Stimulated activated CD4-positive, alpha-beta T cell treated with anti-CD3 and anti-CD28 coated beads, TNF-alpha, amount 100 ng/mL, for 1 hour (primary cell): ENCODE measurements at places on chromosomes 1 and 21.

DNA sequence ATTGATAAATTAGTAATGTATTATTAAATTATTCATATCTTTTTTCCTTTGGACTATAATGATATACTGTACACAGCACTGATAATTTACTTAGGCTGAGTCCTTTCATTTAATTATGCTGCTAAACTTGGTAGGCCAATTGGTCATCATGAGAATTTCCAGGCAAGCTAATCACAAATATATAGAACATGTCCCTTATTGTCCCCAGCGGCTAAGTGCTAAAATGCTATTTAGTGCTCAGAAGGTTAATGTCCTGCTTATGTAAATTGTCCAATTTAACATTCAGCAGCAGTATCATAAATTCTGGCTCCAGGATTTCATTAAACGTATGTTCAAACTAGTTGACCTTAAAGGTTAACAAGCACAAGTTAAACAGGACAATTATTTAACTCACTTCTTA lies 30.0 kb upstream of the RRP15 start:
- DNase-seq: no peak

DNA sequence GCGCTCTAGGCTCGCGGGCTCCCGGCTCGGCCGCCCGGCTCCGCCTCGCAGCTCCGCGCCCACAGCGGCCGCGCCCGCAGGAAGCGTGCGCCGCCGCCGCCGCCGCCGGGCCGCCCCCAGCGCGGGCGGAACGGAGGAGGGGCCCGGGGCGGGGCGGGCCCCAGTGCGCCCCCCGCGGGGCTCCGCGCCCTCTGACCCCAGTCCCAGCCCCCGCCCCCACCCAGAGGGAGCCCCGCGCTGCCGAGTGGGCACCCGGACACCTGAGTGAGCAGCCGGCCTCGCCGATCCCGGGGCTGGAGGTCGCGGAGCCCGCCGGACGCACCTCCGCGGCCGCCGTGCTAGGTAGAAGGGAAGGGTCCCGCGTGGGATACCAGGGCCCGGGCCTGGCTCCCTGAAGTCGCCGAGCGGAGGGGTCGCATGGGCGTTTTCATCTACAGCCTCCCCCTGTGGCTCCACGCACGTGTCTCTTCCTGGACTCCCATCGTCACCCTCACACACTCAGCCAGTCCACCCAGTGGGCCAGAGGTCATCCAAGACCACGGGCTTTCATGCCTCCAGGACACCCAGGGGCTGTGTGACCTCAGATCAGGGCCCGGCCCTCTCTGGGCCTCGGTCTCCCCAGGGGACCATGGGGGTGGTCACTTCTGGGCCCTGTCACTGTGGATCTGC lies at the start of gene SDC3:
TSS of gene SDC3 (minus strand) at position 63 of the 669 bp plus-strand sequence. CDS start 172 bp downstream, outside the sequence.
- DNase-seq: no peak

DNA sequence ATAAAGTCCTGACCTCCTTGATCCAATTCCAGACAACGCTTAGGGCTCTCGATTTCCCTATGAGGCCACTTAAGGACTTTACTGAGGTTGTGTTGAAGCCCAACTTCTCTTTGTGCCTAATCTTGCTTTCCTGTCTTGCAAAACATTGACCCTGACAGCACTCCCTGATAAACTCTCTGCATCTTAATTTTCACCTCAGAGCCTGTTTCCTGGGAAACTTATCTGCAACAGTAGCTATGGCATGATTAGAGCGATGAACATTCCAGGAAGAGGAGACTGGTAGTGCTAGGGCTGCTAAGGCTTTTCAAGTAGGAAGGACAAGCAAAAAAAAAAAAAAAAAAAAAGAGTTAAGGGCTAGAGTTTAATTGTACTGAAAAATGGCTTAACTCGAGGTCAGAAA lies 118.9 kb downstream of the RGS21 start:
- no peak for DNase-seq

DNA sequence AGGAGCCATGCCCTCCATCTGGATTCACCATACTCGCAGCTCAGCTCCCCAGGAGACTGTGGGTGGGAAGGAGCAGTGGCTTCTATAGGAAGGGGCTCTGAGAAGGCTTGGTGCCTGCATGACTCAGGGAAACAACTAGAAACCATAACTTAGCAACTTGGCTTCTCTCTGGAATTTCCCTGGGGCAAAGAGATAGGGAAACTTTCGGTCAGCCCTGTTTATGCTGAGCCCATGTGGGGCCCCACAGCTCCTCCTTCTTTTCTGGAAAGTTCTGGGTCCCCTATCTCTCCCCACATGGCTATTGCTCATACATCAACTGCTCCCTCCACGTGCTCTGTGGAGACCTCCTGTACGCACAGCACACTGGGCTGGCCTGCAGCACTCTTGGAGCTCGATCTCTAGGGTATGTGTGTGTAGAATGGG lies 39.3 kb downstream of the PLEKHA6 start:
- DNase-seq: no peak

DNA sequence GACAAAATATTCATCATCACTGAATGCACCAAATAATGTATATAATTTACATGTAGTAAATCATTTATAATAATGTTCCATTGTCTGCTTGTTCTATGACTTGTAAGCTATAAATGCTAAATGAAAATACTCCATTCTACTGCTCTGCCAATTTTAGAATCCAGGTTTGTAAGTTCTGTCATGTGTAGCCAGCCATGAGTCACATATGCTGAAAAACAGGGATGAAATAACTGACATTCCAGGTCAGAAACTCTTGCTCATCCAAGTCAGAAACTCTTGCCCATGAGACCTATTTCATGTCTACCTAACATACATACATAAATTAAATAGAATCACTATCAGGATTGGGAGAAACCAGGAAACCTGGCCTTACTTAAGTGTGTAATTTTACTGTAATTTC lies 95.6 kb downstream of the ASH1L start:
- DNase-seq: no peak

DNA sequence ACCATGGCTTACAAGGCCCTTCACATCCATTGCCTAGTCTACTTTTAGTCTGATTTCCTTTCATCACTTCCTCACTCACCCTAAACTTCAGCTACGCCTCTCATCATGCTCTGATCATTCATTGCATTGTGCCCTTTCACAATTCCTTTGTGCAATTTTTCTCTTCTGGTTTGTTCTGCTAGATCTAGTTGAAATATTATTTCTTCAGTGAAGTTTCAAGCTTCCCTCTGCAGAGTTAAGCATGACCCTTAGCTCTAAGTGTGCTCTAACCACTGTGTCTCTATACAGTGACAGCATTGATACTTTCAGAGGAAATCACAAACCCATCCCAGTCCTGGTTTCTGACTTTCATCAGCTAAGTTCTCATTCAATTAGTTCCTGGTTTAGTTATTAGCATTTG lies 166.1 kb downstream of the PLA2G4A start:
- no peak for DNase-seq

- DNase-seq: no peak
These were observed 17.6 kb upstream of the CCT8 start for GRCh38 chr21:29091033-29091432.

GRCh38 chr1:215891266-215892057 lies 324.4 kb downstream of the KCTD3 start:
- DNase-seq: no peak

DNA sequence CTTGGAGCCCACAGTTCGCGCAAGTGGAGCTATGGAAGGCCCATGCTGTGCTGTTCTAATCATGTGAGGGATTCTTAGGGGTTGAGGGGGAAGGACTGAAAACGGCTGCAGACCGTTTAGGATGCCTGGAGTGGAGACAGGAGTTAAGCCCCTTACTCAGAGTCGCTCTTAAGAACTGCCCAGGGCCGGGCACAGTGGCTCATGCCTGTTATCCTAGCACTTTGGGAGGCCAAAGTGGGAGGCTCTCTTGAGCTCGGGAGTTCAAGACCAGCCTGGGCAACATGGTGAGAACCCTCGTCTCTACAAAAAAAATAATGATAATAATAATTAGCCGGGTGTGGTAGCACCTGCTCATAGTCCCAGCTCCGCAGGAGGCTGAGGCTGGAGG lies 1.1 kb downstream of the ZNF672 start:
- DNase-seq: no peak

GRCh38 chr1:34162852-34163766 lies 1.9 kb downstream of the CSMD2 start:
- DNase-seq: no peak

GRCh38 chr1:175390081-175390481 lies 197.5 kb upstream of the KIAA0040 start:
- DNase-seq: no peak

DNA sequence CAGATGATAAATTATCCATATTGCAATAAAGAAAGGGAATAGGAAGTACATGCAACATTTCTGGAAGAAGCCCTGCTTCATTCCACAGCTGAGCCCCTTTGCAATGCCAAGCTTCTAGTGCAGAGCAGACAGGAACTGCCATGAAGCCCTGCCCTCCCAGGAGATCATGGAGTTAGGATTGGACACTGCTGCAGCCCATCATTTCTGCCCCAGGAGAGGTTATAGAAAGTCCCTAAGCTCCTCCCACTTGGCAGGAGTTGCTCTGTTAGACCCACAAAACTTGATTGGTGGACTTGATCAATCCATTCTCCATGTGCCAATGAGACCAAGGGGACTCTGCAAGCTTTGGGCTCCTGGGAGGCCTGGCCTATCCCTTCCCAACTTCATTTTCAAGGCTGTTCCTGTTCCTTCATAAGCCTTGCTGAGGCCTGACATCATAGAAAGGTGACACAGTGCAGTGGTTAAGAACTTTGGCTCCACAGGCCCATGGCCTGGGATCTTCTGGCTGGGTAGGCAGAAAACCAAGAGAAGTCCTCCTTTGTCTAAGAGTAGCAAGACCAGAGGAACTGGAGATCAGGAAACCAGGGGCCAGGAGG lies 1.3 kb upstream of the LAPTM5 start:
- DNase-seq: no peak

- no peak for DNase-seq
These were observed 108.2 kb downstream of the DIRAS3 start for GRCh38 chr1:67942274-67942673.

GRCh38 chr1:6127587-6128163 lies 52.4 kb downstream of the CHD5 start:
- peak; percentile 17 for DNase-seq

DNA sequence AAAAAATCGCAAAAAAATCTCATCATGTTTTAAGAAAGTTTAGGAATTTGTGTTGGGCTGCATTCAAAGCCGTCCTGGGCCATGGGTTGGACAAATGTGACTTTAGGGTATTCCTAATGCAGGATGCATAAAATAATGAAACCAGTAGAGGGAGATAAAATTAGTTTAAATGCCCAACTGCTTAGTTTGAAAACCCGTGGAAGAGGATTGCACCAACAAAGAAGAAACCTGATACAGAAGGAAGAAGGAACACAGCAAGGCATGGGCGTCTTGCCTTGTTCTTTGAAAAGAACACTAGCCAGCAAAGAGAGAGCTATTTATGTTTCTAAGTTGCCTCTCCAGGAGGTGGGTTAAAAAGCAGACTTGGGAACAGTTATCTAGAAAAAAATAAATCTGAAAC lies 37.9 kb downstream of the WDR3 start:
- no peak for DNase-seq

DNA sequence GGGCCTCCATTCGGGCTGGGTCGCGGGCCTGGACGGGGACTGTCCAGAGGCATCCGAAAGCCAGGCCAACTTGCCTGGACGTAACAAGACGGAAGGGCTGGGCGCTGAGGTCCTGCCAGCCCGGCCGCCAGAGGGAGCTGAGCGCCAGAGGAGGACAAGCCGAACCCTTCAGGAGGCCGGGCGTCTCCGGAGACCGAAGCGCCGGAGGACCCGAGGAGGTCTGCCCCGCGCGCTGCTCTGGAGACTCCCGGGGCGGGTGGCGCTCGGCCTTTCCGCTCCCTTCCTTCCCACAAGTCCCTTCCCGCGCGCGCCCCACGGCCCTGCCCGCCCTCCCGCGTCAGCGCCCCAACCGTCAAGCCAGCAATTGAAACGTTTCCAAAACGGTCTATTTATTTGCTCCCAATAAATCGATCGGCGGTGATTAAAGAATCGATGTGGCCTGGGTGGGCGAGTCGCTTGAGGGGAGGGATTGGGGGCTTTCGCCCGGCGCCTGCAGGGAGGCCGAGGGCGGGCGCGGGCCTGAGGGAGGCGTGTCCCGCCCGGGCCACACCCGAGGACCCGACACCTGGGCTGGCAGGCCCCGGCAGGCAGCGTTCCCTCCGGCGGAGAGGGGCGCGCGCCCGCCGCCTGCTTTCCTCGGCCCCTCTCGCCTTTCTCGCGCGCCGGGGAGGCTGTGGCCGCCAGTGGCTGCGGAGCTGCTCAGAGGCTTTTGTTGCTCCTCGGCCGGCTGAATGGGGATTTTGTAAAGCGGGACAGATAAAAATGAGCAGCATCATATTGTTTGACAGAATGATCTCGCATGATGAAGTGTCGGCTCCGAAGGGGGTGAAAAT lies 5.2 kb upstream of the FOXD3 start:
- DNase-seq: peak; percentile 41

- DNase-seq: no peak
These were observed 194.5 kb downstream of the HIVEP3 start for GRCh38 chr1:41724248-41724647.

DNA sequence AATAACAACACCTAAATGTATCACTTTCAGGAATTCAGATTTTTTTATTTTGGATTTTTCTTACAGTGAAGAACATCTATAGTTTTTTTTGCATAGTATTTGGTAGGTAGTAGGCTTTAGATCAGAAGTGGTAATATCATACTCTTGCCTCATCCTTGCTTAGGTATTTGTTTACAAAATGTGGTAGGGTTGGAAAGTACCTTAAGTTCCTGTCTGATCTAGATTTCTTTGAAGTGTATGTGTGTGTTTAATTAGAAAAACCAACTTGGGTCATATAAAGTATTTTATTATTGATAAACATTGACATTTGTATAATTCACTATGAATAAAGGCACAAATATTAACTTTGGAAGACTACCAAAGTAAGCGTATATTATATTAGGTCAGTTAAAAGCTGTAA lies 85.3 kb upstream of the GPR88 start:
- DNase-seq: no peak

DNA sequence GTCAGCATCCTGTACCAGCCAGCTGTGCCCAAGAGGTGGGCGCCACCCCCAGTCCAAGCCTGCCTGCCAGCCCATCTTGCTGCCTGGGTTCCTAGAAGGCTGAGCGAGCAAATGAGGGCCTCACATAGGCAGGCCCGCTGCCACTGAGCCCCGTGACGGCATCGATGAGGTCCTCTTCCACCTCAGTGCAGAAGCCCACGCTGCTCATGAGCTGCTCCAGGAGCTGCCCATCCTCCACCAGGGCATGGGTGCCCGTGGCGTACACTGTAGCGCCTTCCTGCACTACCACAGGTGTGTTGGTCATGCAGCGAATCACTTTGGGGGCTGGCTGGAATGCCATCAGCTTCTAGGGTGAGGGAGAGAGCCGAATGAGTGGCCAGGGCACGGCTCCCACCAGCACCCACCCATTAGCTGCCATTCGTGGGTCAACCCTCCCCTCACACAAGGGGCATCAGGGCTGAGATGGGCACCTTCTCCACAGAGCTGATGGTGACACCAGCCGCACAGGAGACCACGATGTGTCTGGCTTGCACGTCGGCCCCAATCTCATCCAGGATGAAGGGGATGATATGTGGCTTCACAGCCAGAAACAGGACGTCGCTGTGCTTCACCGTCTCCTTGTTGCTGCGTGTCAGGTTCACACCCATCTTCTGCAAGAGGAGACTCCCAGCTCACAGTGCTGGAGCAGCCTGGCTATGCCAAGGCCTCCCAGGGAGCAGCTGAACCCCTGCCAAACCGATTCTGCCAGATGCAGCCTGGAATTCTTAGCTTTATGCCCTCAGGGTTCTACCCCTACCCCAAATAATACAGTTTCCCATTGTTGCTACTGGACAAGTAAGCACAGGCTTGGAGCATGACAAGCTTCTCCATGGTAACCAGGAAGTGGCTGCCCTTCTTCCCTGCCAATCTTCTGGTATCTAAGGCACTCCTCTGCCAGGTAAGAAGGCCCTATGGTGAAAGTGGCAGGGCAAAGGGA lies 2.0 kb downstream of the PYCR2 start:
- no peak for DNase-seq

- DNase-seq: no peak
These were observed 12.1 kb upstream of the NDC1 start for GRCh38 chr1:53850082-53850673.
